Fibroblast of skin of left biceps (primary cell): ENCODE measurements at places on chromosomes 3 and 15.

DNA sequence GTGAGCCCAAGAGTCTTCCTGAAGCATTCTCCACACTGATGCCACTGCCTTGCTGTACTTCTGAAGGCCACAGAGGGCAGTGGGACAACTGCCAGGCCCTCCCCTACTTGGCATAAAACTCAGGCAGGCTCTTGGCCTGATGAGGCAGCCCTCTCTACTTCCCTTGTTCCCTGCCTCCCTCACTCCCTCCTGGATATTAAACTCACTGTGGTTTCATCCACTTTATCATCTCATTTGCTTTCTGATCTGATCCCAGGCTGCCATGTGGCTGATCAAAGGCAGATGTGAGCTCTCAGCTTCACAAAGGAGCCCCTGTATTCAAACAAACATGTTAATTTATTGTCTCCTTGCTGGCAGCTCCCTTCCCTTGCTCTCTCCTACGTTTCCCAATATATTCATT, 533.5 kb downstream of the IGSF11 start:
- DNase-seq, result no peak

GRCh38 chr15:100114100-100114499, 227.7 kb downstream of the ADAMTS17 start:
- peak; percentile 61 for DNase-seq

GRCh38 chr15:41502795-41503668, 9.4 kb downstream of the ITPKA start:
- DNase-seq, result no peak

GRCh38 chr15:77688693-77689092, 56.0 kb upstream of the LINGO1 start:
- DNase-seq, result no peak

GRCh38 chr3:63947594-63947993, 35.4 kb upstream of the SCAANT1 start:
- no peak for DNase-seq

DNA sequence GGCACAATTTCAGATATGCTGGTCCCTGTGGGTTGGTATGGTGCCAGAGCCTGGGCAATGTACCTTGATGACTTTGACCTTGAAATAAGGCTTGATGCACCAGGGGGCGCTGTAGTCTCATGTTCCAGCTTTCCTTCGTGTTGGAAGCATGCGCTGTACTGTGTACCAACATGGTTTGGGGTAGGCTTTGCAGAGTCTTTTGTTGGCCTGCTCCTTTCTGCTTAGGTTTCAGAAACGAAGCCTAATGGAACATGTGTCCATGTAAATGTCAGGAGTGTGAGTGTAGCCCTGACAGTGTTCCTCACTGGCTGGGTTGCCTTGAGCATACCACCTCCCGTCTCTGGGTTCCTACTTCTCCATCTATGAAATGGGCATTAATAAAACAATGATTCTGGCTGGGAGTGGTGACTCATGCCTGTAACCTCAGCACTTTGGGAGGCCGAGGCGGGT, 3.6 kb upstream of the CCR4 start:
- DNase-seq, result peak; percentile 30

- no peak for DNase-seq
Observed at GRCh38 chr3:4934050-4934449, 45.2 kb upstream of the BHLHE40 start.

- DNase-seq, result no peak
Observed at GRCh38 chr3:14480207-14481017, 59.7 kb downstream of the GRIP2 start.

GRCh38 chr3:47762233-47762632, 19.5 kb downstream of the SMARCC1 start:
- no peak for DNase-seq

DNA sequence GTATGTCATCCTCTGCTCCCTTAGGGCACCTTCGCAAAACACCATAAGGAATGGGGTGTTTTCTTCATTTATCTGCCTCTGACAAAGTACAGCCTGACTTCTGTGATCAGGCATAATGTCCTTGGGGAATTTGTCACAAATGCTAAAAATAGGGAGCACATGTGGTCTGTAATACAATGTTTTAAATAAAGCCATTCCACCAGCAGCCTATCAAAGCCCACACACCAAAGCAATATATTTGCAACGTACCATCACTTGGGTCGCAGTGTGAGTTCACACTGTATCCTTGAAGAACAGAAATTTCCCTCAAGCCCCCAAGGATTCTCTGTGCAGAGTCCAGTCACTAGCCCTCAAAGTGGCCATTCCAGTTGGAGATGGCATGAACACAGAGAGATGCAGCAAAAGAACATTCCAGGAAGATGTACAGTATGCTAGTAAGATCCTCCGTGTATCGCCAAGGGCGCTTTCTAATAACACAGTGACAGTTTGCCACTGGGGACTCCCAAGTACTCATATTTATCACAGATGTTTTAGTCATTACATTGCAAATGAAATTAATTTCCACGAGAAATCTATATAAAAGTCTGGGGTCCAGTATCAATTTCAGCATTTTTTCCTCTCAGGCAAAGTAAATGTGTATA, 246.7 kb downstream of the MCTP2 start:
- no peak for DNase-seq

GRCh38 chr3:149647285-149647684, 10.5 kb downstream of the WWTR1 start:
- DNase-seq, result no peak

DNA sequence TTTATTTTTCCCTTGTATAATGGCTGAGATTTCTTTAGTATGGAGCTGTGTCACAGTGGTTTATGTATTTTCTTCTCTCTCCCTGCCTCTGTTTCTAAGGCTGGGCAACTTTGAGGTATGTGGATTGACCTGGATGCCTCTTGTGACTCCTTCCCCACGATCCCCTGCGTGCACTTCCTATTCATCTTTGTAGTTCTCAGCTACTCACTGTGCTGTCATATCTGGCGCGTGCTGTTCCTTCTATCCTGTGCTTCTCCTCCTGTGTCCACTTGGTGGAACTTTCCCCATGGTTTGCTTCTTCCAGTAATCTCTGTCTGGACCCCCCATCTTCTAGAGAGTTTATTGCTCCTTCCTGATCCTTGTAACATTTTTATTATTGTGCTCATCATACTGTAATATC, 97.3 kb downstream of the AKAP13 start:
- no peak for DNase-seq

GRCh38 chr15:74294010-74294409, 57.9 kb downstream of the CCDC33 start:
- no peak for DNase-seq

- DNase-seq, result no peak
Observed at GRCh38 chr3:69235882-69236281, 113.5 kb upstream of the LMOD3 start.

DNA sequence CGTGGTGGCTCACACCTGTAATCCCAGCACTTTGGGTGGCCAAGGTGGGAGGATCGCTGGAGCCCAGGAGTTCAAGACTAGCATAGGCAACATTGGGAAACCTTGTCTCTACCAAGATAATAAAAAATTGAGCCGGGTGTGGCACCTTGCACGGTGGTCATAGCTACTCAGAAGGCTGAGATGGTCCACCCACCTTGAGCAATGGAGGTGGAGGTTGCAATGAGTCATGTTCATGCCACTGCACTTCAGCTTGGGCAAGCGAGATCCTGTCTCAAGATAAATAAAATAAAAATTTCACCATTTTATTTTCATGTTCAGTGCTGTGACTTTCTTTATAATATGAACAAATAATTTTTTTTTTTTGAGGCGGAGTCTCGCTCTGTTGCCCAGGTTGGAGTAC, 12.5 kb downstream of the MAPK6 start:
- DNase-seq, result no peak

GRCh38 chr15:55698653-55699052, 44.3 kb downstream of the PRTG start:
- DNase-seq, result no peak

DNA sequence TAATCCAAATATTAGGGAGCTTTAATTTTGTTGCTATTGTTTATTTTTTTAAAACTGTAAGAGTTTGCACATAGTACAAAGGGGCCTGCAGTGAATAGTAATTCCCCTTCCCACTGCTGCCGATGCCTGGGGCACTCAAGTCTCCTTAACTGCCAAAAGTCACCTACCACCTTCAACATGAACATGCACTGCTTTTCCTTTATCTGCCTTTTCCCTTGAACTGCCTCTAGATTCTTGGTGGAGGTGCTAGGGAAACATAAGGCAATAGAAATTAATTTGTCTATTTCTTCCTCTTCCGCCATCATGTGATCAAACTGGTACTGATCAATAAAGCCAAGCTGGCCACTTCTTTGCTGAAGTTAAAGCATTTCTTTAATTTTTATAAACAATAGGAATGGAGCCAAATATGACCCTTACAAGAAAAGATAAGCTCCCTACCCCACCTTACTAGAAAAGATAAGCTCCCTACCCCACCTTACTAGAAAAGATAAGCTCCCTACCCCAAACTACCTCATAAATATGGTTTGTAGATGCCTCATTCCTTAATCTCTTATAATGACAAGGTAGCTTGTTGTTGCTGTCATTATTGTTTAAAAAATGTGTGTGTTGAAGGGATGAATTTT, 17.4 kb upstream of the ACAP2 start:
- DNase-seq, result no peak

GRCh38 chr15:64685230-64685888, 90.0 kb downstream of the RBPMS2 start:
- no peak for DNase-seq

GRCh38 chr3:64138046-64138445, 87.2 kb downstream of the PRICKLE2 start:
- DNase-seq, result no peak

GRCh38 chr15:34650177-34650576, 66.7 kb upstream of the GOLGA8B start:
- no peak for DNase-seq

DNA sequence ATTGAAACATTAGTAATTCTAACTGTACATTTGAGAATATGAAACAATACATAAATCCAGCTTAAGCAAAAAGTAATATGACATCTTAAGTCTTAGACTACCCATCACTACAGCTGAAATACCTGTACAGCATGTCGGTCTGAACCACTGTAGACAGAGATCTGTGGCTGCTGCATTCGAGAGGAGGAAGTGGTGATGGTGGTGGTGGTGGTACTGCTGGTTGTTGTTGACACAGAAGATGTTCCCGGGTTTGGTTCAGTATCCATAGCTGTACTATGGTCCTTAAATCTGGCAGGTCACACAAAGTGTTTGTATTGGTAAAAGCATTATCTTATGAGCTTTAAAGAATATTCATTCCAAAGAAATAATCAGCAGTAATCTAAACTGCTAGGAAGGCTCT, 2.9 kb downstream of the PHC3 start:
- no peak for DNase-seq

DNA sequence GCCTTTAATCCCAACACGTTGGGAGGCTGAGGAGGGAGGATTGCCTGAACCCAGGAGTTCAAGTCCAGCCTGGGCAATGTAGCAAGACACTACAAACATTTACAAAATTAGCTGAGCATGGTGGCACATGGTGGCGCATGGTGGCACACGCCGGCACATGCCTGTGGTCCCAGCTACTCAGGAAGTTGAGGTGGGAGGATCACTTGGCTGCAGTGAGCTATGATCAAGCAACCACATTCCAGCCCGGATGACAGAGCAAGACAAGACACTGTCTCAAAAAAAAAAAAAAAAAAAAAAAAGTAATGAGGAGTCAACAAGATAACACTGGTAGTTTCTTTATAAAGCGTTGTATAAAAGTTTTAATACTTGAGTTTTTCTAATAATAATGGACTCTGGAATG, 10.1 kb downstream of the FEZF2 start:
- no peak for DNase-seq

DNA sequence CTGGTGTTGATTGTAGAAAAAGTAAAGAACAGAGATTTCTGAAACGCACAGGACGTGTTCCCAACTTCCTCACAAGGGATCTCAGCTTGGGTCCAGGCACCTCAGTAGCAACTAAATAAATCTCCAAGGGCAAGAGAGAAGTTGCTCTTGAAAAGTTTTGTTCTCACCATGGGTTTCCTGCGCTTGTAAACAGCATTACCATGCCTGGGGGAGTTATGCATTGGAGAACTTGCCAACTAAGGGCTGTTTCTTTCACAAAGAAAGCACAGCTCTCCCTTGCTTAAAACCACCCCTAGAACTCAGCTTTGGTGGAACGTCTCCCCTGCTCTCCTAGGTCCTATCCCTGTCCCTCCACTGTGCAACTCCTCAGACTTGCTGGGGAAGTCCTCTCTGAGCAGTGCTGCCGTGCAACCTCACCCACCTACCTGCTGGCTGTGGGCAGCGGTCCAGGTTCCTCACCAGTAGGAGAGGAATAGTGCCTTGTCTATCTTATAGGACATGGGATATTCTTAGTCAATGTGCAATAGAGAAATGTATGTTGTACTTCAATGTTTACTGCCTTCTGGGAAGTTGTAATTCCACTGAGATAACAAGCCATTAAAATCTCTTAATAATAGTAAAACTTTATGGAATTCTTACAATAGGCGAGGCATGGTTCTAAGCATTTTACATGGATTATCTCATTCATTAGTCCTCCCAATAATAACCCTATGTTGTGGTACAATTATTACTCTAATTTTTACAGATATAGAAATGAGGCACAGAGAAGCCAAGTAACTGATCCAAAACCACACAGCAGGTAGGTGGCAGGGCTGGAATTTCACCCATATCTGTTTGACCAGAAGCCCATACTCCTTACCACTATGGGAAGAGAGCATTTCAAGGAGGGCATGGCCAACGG, 51.5 kb downstream of the UMPS start:
- DNase-seq, result no peak

- DNase-seq, result no peak
Observed at GRCh38 chr3:40387001-40387894, at the start of gene ENTPD3. Gene ENTPD3, plus strand, starts transcription at chr3:40387184. Its CDS starts 874 bp downstream, at chr3:40388058.

GRCh38 chr3:132037581-132037980, 2.8 kb upstream of the CPNE4 start:
- DNase-seq, result no peak

DNA sequence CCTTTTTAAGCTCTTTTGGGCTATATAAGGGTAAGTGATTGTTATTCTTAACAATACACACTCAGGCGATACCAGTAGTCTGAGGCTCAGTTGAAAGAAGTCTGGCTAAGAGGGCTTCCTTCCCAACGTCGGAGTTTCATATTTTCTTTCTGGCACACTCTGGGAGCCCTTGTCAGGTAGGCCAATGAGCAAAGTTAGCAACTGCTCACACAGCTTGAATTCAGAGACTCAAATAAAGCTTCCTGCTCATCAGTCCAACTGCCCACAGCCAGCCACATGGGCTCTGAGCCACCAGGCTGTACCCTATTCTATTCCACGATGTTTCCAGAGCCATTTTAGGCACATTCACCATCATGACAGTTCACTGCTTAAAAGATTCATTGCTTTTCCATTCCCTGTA, 155.1 kb upstream of the TBL1XR1 start:
- no peak for DNase-seq

GRCh38 chr15:49731187-49732099, 110.6 kb downstream of the DTWD1 start:
- DNase-seq, result no peak

DNA sequence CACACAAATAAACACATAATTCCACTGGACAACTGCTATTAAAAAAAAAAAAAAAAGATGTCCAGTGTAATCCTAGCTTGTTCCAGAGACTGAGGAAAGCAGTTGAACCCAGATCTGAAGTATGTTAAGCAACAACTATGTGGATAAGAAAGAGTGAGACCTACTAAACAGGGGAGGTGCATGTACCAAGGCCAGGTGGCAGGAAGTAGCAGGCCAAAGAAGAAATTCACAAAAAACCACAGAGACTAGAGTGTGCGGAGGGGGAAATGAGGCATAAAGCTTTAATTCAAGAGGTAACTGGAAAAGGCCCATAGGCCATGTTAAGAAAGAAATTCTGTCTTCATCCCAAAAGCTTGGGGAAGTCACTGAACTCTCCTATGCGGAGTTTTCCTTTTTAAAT, 490.0 kb downstream of the NAALADL2 start:
- no peak for DNase-seq

- DNase-seq, result no peak
Observed at GRCh38 chr3:194276768-194277103, 74.4 kb downstream of the CPN2 start.

GRCh38 chr15:31020542-31020941, 29.1 kb upstream of the MTMR10 start:
- no peak for DNase-seq
